ENCODE measurements at places on chromosomes 11 and 22. TPM values are rescaled to one million over a fixed set of nuclear protein-coding genes. Genes with fewer than 3 reads are reported as not detected.

Gene SNAP29
- total RNA-seq, result 4.2 TPM

Gene BAIAP2L2
- 1.1 TPM for total RNA-seq

Gene SULT4A1
- total RNA-seq, result 0.35 TPM

Gene ZNF214
- 4.4 TPM for total RNA-seq

Gene MMP8
- not detected for total RNA-seq

Gene NCR3LG1
- 0.94 TPM for total RNA-seq

Gene IL18
- total RNA-seq, result 0.08 TPM

Gene CHRNA10
- total RNA-seq, result 1.1 TPM

Gene MRGPRF
- 2.1 TPM for total RNA-seq

Gene SART1
- 75.6 TPM for total RNA-seq

Gene KCNE3
- total RNA-seq, result 0.15 TPM

Gene GGTLC3
- total RNA-seq, result not detected

Gene ZBTB16
- total RNA-seq, result 0.12 TPM

Gene CYB5R2
- 1.8 TPM for total RNA-seq

Gene IFITM1
- 12.6 TPM for total RNA-seq

Gene CTSW
- not detected for total RNA-seq

Gene KDELR3
- total RNA-seq, result 121 TPM

Gene CSF2RB
- total RNA-seq, result 1.1 TPM

Gene MMP7
- not detected for total RNA-seq
